Subcutaneous preadipocyte (primary cell): ENCODE measurements at places on chromosomes 13 and 19. TPM values are rescaled to one million over a fixed set of nuclear protein-coding genes. Genes with fewer than 3 reads are reported as not detected.

Gene ZNF543
- total RNA-seq, result 5.9 and 7.0 TPM in 2 replicates

Gene MZT1
- total RNA-seq, result 12.1 and 18.8 TPM in 2 replicates

Gene KLK1
- total RNA-seq, result 0.37 TPM in 1 of 2 replicates, not detected in the other

Gene LPAR2
- total RNA-seq, result 1.1 and 2.2 TPM in 2 replicates

Gene FAM216B
- total RNA-seq, result not detected in 2 replicates

Gene ZNF439
- 0.20 and 0.37 TPM in 2 replicates for total RNA-seq
